ENCODE measurements at places on chromosomes 6 and 20.
A peak's percentile ranks its signal among the peaks of the same experiment; 100 is the strongest.

- DNase-seq: no peak
Measured at GRCh38 chr20:4708036-4708435, 13.7 kb upstream of the PRND start.

- DNase-seq: no peak
Measured at GRCh38 chr6:88361298-88361697, 195.2 kb upstream of the CNR1 start.

DNA sequence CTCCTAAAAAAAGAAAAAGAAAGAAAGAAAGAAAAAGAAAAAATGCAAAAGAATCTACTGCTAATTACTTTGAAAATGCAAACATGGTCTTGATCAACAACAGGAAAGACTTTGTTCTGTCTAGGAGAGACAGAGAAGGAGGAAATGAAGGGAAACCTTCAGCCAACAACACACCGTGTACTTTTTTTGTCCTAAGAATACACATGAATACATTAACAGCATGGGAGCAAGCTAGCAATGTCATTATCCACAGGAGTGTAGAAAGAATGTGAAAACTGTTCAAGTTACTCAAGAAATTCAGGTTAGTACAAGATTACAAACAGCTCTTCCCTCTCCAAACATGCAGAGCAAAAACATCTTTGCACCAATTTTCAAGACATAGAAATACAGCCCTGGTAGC, 326.3 kb downstream of the UBE3D start:
- no peak for DNase-seq

DNA sequence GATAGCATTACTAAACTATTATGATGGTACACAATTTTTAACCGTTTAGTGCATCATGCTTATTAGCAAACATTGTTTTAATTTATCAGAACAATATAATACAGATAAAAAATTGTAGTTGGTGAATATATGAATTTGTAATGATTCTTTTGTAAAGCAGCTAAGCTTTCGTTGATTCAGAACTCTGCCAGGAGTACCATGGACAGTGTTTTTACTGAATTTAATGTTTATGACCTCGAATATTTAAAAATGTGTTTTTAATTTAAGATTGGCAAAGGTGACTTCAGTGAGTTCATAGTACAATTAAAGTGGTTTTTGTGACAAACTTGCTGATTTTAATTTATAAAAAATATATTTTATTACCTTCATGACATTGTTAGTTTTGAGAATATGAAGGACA, 10.0 kb downstream of the AFDN start:
- DNase-seq: no peak

GRCh38 chr6:65402564-65402963, 304.5 kb downstream of the EYS start:
- DNase-seq: no peak

GRCh38 chr6:7604506-7604905, 14.5 kb downstream of the SNRNP48 start:
- DNase-seq: no peak

DNA sequence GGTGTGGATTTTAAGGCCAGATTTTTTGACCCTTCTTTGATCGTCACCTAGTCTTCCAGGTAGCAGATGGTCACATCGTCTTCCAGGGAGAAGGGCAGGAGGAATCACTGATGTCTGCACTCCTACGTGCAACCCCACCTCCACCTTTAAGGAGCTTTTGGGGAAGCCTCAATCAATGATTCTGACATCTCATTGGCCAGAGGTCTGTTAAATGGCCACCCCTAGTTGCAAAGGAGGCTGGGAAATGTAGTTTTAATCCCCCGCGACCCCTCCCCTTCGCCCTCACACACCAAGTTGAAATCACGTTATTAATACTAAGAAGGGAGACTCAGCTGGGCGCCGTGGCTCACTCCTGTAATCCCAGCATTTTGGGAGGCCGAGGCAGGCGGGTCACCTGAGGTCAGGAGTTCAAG, 151.4 kb downstream of the BCAS1 start:
- DNase-seq: no peak

DNA sequence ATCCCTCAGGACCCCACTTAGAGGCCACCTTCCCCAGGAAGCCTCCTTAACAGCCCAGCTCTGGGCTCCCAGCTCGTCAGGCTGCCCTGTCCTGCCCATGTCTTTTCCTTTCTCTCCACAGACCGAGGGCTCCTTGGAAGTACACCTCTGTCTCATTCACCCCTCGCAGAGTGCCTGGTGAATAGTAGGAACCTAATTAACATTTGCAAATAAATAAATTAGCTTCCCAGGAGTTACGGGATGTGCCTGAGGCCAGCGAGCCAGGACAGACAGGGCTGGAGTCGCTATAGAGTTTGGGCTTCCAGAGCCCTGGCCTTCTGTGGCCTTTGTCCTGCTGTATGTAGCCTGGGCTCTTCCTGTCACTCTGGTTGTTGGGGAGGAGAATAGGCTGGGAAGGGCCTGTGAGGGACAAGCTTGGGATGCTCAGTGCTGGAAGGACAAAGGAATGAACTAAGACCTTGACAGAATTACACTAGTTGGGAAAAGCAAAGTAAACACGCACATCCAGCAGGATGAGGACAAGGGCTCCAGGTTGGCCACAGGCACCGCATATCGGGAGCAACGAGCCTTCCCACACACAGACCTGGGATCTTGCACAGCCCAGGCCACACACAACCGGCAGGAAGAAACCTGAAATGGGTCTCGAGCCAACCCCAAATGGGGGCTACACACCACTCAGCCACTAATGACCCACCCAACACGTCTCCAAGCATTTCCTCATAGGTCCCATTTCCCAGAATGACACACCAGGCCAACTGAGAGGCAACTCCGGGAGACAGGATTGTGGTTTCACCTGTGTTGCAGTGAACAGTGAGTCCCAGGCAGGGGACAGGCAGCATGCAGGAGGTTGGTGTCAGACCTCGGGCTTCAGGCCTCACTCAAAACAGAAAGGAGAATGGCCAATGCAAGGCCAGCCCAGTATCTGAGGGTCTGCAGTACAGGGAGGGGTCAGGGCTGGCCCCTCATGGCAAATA, 9.7 kb downstream of the MAP1LC3A start:
- DNase-seq: no peak

- peak; percentile 89 for DNase-seq
Measured at GRCh38 chr6:28589234-28589956, 63.7 kb downstream of the GPX5 start.

DNA sequence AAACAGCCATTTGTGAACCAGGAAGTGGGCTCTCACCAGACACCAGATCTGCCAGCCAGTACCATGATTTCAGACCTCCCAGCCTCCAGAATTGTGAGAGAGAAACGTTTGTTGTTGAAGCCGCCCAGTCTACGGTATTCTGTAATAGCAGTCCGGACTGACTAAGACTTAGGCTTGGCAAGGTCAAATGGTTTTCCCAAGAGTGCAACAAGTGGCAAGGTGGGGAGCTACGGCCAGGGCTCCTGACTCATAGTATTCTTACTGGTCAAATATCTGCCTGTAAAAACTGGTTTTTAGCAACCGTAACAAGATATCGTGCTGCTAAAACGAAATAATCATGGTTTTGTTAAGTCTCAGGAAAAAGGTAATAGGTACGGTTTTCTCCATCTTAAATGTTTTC, 37.8 kb downstream of the MCUR1 start:
- DNase-seq: no peak

DNA sequence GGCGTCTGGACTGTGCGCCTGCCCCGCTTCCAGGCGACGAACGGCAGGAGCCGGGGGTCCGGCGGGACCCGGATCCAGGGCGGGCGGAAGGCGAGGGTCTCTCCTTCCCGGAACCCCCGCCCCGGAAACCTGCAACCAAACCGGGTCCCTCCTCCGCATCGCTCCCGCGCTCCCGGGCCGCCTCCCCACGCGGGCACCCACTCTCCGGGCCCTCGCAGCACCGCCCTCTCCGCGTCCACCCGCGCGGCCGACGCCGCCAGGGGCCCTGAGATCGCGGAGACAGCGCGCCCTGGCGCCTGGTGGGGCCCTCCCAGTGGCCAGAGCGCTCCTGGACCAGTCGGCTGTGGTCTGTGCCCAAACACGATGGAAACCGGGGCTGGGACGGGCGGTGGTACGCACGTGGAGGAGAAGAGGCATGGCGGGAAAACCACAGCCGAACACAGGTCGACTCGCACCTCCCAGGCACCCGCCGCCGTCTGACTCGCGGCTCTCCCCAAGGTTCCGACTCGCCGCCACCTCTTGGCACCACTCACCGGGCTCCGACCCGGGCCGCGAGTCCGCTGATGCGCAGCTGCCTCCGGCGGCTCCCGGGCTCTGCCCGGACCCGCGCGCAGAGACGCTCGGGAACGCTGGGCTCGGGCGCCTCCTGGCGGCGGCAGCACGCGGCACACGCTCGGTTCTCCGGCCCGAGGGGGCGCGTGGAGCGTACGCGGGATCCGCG, 7.9 kb downstream of the NKX2-2 start:
- no peak for DNase-seq

Data from SHP77 treated with DMSO at 0.1 percent for 48 hours (cell line).